CD4-positive, CD25-positive, alpha-beta regulatory T cell (primary cell): ENCODE measurements at places on chromosomes 7 and 10. TPM values are rescaled to one million over a fixed set of nuclear protein-coding genes. Genes with fewer than 3 reads are reported as not detected.

GRCh38 chr7:15703732-15704131, 17.2 kb upstream of the MEOX2 start:
- no peak for DNase-seq

The SFTPA1 gene
- polyA plus RNA-seq: not detected

The ZCCHC24 gene
- polyA plus RNA-seq: 0.94 TPM

DNA sequence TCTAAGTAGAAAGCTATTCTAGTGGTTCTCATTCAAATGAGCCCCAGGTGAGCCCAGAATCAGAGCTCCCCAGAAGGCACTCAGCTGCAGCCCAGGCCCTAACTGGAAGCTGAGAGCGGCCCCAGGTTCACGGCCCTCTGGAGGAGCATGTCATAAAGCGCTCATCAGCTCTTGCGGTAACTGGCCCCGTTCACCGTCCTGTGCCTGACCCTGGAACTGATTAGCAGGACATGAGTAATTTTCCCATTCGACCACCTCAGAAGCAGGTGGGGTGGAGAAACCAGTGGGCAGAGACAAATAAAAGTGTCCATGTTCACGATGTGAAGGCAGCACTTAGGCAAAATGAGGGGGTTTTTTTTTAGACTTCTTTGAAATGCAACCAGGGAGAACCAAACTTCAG, 136.1 kb upstream of the LYZL2 start:
- no peak for DNase-seq

GRCh38 chr10:90602862-90603610, 254.8 kb downstream of the HTR7 start:
- no peak for DNase-seq

The KCNK18 gene
- polyA plus RNA-seq: not detected

The BLNK gene
- 0.15 TPM for polyA plus RNA-seq

DNA sequence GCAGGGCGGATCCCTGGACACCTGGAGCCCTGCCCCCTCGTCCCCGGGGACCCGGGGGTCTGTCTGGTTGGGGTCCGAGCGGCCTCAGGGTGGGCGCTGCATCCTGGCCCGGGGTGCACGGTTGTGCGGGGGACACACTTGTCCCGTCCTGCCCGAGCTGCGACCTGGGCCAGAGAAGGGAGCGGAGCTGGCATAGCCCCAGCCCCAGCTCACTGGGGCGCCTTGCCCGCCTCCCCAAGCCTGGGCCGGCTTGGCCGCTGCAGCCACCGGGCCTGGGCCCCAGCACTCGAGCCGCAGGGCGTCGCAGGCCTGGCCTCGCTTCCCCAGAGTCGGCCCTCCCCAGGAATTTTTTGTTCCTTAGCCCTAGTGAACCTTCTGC, 54.5 kb downstream of the GLRX3 start:
- no peak for DNase-seq

- no peak for DNase-seq
Observed at GRCh38 chr10:67861750-67862432, 22.6 kb upstream of the SIRT1 start.

The PHTF2 gene
- 32.3 TPM for polyA plus RNA-seq

The NODAL gene
- polyA plus RNA-seq: 0.22 TPM

DNA sequence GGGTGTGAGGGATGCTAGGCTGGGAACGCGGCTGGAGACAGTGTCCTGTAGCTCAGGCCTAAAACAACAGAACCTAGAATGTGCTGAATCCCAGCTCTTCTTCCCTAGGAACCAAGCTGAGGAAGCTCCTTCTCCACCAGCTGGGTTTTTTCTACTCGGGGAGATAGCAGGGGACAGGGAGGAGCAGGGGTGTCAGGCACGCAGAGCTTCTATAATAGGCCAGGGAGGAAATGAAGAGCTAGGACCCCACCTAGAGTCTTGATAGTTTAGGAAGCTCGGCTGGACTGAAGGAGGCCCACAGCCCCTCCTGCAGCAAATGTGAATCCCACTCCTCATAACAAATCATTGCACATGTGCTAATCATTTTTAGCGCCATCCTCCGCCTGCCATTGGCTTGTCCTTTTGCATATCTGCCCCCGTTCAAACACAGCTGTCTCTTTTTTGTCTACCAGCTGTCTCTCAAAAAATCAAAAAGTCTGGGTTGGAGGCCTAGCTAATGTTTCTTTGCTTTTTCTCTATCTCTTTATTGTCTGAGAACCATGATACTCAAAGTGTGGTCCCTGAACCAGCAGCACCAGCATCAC, 24.1 kb upstream of the FAM180A start:
- DNase-seq: no peak

The PALD1 gene
- not detected for polyA plus RNA-seq

DNA sequence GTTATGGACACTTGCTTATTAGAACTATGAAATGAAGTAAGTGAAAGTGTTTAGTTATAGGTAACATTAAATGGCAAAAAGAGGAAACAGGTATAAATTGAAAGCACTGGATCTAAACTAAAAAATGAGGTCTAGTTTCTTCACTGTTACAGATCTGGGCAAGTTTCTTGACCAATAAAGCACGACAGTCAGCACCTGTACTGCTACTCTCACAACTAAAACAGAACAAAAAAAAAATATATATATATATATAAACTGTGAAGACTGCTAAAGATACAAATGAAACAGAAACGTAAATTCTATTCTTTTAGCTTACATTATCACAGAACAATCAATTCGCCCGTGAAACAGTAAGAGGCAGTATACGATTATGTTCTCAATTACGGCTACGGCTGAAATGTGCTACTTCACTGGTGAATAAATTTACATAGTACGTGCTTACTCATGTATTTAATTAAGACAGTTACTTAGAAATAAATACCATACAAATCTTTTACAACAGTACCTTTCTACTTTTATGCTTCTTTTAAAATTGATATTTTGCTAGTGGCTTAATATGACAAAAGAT, 4.2 kb downstream of the AHR start:
- peak; percentile 55 for DNase-seq

DNA sequence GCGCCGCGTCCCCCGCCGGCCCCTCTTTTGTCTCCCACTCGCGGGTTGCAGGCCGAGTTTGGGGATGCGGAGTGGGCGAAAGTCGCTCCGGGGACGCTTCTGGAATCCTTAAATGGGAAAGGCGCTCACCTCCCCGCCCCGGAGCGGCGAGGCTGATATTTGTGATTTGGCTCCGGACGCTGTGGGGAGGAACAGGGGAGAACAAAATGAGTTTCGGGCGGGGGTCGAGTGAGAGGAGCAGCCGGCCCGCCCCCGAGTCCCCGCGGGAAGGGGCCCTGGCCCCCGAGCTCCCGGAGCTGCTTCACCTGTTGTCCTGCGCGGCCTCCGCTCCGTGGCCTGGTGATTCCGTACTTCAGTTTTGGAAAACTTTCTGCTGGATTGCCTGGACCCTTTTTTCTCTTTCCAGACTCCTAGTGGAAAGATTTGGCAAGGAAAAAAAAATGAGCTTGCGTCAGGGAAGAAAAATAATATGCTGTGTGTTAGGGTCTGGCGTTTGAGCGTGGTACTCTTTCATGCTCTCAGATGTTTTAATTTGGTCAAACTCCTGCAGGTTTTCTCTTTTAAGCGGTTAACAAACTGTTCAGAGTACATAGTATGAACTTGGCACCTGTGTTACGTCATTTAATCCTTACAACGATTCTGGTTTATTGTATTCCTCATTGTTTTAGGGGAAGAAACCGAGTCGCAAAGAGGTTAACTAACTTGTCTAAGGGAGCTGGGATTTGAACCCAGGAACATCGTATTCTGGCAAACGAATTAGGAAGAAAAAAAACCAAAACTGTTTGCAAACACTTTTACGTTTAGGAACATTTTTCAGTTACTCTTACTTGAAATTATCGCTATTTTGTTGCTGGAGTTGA, 924 bp downstream of the BMPR1A start:
- DNase-seq: no peak

DNA sequence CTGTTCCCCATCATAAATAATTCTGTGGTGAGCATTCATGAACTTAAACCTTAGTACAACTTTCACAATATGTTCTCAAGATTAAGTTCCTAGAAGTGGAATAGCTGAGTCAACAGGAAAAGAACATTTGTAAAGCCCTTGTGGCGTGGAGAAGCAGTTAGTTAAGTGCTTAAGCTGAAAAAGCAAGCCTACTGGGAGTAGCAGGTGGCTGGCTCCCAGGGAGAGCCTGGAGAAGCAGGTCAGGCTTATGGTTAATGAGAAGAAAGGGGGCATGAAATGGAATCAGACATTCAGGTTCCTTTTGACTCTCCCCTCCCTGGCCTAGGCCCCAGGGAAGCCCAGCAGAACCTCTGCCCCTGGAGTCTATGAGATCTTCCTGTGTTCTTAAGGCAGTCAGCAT, 35.3 kb downstream of the VSTM4 start:
- DNase-seq: no peak

DNA sequence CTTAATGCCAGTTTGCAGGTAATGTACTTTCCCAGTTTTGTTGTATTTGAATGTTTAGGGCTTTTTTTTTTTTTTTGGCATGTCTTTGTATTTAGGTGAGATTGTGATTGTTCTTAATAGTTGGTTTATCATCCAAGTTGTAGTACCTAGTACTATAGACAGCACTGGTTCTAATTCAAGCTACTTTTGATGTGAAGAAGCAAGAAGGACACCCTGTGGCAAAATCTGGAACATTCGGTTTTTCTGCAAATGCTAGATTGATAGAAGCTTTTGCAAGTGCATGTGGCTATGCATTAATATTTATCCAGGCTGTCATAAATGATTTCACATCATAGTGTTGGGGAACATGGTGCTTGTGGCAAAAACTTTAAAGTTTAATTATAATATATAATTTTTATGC, 248.9 kb downstream of the FOXP2 start:
- DNase-seq: peak; percentile 20

The LBX1 gene
- not detected for polyA plus RNA-seq

DNA sequence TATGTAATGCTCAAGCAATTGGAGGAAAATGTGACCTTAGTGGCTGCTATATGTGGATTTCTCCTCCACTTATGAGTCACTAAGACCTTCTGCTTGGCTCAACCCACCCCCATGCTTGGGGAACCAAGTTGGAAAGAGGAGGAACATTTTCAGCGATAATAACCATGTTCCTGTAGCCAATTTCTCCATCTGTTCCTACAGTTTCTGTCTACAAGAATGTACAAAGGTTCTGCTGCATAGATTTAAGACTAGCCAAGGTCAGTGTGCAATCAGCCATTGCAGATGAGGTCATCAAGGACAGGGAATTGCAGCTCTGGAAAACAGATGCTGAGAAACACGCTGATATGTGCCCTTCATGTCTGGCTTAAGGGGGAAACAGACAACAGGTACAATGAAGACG, 5.6 kb upstream of the NRCAM start:
- no peak for DNase-seq

The SPDYE2B gene
- polyA plus RNA-seq: 0.41 TPM

DNA sequence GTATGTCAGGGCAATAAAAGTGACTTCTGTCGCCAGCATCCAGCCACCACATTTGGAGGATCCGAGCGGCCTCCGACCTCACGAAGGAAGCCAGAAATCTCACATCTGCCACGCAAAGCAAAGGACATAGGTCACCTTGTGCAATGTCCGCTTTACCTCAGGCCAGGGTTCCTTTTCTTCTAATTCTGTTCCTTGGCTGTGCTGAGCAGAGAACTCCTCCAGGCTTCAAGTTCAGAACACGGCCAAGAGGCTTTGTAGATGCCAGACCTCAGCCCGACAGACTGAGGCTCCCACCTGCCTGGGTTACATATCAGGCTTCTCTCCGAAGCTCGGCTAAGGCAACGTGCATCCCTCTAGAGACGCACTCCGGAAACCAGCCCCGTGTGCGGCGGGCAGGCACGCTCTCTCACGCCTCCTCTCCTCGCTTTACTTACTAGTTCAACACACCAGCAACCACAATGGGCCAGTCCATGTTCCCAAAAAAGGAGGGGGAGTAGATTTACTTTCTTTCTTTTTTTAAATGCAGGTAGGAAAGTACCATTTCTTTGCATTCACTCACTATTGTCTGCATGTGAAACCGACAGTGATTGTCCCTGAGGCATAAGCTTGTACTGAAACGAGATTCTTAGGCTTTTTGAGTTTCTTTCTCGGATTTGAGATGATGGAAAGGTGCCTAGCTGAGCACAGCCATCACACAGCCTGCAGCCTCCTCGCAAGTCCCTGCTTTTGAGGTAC, 122.4 kb upstream of the AFAP1L2 start:
- peak; percentile 92 for DNase-seq

DNA sequence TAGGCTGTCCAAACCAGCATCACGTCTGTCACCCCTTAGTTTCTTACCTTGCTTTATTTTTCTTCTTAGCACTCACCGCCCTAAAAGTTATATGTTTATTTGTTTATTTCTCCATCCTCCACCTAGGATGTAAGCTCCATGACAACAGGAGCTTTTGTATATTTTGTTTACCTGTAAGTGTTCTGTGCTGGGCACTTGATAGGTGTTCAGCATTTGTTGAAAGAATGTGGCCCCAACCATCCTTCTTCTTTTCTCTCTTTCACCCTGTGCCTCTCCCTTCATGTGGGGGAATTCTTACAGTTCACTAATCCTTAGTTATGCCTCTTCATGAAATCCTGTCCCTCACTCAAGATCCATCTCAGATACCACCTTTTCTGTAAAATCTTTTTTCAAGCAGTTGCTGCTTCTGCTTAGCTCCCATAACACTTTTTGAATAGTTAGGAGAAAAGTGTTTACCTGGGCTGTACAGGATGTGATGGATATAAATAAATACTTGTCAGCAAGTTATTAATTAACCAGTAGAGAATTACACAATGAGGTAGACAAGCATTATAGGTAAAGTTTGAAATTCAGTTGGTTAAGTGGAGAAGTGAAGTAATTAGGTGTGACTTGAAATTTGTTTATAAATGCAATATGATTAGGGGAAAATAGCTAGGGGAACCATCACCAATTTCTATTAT, 9.7 kb downstream of the AHR start:
- no peak for DNase-seq

GRCh38 chr7:78742694-78743093, 710.8 kb downstream of the MAGI2 start:
- DNase-seq: no peak

GRCh38 chr7:101465131-101465530, 102.5 kb downstream of the COL26A1 start:
- DNase-seq: peak; percentile 17

DNA sequence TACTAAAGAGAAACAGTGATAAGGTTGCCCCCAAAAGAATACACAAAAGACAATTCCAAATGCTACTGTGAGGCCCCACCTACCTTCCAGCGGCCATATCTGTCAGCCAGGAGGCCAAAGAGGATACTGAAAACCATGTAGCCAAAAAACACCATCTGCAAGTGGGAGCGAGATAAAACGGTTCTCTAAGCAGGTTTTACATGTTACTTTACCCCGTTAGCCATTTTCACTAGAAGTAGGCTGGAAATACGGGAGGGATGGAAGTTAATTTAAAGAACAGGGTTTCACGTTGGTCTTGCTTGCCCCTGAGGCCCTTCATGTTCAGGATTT, 38.2 kb downstream of the SVOPL start:
- no peak for DNase-seq

The SEC61A2 gene
- polyA plus RNA-seq: 3.1 TPM

DNA sequence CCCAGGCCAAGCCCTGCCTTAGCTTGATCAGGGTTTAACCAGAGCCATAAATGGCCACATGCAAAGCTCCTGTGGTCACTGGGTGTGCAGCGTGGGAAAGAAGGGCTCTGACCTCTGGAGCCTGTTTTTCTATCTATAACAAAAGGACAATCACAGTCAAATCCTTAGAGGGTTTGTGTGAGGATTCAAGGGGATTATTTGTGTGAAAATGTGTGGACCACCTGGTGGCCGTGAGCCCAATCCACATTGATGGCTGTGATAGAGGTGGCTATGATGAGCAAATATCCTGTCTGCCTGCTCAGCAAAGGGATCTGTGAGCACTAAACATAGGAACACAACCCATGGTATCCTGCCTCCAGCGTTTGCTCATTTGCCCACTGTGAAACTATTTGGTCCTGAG, 107.1 kb downstream of the C10orf90 start:
- no peak for DNase-seq

GRCh38 chr10:24700948-24701347, 22.7 kb downstream of the ARHGAP21 start:
- DNase-seq: no peak
